ENCODE measurements at places on chromosomes 7 and 10. TPM values are rescaled to one million over a fixed set of nuclear protein-coding genes. Genes with fewer than 3 reads are reported as not detected.

The BTBD16 gene
- total RNA-seq = 0.32 TPM

The CYP26A1 gene
- not detected for total RNA-seq

DNA sequence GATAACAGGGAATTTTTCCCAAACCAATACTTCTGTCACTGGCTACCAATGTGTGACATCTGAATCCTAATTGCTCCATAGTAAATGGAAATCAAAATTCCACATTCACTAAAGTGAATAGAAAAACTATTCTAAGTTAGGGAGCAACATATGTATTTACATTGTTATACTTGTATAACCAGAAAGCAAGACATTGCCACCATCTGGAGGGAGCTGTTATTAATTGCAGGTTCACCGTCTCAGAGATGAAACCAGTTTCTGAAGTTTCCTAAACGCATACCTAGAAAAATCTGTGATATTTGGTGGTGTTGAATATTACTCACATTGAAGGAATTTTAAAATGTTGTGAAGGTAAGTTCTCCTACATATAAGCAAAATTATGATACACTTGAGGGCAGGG is 390.1 kb downstream of the NXPH1 start:
- no peak for DNase-seq

GRCh38 chr7:123729218-123729578 is 19.6 kb downstream of the WASL start:
- no peak for DNase-seq

DNA sequence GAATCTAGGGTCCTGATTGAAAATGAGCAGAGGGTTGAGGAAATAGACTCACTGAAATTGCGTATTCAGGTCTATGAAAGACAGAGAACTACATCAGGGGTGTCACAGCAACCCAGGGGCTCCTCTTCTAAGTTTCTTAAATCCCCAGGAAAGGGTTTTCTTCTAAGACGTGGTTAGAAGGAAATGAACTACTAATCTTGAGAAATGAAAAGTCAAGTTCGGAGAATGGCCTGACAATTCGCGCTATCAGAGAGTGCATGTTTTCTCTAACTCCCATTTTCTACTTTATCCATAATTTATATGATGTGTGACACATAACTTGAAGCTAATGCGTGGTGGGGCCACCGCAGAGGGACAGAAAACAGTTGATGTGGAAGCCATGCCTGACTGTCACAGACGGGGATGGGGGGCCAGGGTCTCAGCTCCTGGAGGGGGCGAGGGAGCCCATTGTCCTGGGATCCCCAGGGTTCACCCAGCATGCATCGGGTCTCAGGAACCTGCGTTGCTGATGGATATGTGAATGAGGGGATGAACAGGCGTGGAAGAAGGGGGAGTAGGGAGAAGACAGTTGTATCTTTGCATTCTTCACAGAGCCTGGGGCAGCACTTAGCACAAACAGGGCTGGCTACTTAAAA is 86.3 kb downstream of the PTPRE start:
- DNase-seq = no peak

GRCh38 chr7:23292623-23293022 is 6.5 kb upstream of the MALSU1 start:
- DNase-seq = no peak

DNA sequence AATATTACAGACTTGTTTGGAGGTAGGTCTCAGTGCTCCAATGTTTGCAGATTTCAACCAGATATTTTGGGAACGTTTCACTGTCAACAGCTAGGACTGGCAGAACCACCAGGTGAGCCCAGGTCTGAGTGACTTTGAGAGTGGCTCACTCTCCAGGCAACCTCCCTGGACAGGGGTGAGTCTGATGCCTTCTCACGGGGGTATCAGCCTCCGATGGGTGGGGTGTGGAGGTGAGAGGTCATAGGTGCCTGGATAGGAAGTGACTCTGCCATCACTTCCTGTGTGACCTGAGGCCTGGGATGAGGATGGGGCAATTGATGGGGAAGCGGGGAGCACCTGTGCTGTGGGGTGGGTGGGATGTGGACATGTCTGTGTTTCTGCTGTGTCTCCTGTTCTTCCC is 4.6 kb downstream of the AZGP1 start:
- DNase-seq = no peak

GRCh38 chr10:112525200-112525599 is 78.2 kb downstream of the VTI1A start:
- no peak for DNase-seq

GRCh38 chr7:31007634-31008033 is 43.9 kb downstream of the GHRHR start:
- DNase-seq = no peak

GRCh38 chr10:46230615-46231014 is 56.2 kb upstream of the ANTXRL start:
- DNase-seq = no peak

All from psoas muscle (tissue), 8 donors.